ENCODE measurements at places on chromosomes 11 and 22.
A peak's percentile ranks its signal among the peaks of the same experiment; 100 is the strongest.

DNA sequence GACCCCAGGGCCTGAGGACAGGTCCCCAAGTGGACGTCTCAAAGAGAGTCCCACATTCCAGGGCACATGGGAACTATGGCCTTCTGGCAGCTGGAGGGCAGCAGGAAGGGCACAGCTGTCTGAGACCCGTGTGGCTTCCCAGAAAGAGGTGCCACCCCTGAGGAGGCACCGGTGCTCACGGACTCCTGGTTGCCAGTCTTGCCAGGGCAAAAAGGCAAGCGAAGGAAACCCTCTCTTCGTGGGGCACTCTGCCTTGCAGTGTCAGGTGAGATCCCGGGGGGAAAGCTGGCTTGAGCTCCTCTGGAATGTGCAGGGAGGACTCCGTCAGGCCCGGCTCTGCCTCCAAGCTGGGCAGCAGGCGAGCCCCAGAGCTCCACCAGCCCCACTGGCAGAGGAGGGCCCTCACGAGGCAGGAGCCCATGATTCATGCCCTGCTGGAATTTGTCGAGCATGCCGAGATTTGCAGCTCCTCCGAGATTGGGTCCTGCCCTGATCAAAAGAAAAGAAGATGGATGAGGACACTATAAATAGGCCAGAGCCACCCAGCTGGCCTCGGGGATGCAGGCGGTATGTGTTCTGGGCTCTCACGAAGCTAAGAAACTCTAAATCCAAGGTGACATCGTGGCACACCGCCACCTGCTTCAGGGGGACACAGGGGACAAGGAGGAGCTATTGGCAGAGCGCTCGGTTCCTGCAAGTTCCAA lies 9.9 kb upstream of the CELSR1 start:
- peak; percentile 92 for DNase-seq

- DNase-seq, result no peak
Observed at GRCh38 chr11:2804189-2804588, 81.4 kb downstream of the CDKN1C start.

DNA sequence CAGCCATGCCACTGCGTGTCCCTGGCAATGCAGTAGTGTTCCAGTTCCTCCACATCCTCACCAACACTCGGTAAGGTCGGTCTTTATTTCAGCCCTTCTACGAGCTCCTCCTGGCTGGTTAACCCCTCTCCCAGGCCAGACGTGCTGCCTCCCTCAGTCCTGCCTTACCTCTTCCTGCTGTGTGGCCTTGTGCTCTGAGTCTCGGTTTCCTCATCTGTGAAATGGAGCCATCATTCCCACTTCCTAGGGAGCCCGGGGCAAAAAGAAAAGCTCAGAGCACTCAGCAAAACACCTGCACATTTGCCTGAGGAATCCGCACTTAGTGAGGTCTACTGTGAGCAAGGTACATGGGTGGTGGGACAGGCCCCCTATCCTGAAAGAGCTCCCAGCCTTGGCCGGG lies 9.8 kb downstream of the TP53I11 start:
- DNase-seq, result no peak

- no peak for DNase-seq
Observed at GRCh38 chr11:64561984-64562722, 28.9 kb upstream of the SLC22A12 start.

- DNase-seq, result peak; percentile 57
Observed at GRCh38 chr11:63944987-63945386, 6.2 kb downstream of the NAA40 start.

GRCh38 chr11:61961570-61962212 lies 5.7 kb downstream of the FTH1 start:
- peak; percentile 52 for DNase-seq

DNA sequence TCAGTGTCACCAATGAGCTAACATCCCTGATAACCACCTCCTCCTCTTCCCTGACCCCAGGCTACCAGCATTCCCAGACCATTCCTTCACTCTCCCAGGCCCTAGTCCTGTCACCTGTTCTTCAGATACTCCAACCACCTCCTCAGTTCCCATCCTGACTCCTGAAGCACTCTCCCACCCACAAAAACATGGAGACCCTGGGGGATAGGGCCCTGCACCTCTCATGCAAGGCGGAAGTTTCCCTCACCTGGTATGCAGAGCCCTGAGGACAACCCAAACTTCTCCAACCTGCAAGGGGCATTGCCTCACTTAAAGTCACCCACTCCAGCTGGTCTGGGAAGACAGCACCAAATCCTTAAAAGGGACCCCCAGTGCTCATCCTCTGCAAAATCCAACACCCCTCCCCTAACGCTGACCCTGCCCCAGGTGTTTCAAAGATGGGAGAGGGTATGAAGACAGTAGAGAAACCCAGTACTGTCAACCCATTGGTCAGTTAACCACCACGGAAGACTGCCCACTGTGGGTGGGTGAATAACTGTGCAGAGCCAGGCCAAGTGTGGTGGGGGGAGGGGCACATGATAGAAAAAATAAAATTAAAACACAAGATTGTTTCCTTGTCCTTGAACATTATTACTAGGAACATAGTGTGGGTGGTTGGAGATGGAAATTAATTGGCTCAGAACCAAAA lies 1.4 kb downstream of the TNKS1BP1 start:
- DNase-seq, result peak; percentile 39

- DNase-seq, result no peak
Observed at GRCh38 chr11:2903672-2904011, 18.1 kb upstream of the CDKN1C start.

DNA sequence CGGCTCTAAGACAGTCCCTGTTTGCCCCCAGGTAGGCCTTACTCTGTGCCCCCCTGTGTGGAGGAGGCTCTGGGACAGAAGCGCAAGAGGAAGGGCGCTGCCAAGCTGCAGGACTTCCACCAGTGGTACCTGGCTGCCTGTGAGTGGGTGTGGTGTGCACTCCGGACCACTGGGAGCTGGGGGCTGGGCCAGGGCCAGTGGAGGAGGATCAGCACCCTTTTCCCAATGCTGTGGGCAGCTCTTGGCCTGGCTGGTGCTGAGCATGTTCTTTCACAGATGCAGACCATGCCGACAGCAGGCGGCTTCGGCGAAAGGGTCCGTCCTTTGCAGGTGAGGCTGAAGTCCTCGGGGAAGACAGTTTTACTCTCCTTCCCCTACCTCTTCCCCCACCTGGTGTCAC lies 3.7 kb downstream of the SCO2 start:
- no peak for DNase-seq

DNA sequence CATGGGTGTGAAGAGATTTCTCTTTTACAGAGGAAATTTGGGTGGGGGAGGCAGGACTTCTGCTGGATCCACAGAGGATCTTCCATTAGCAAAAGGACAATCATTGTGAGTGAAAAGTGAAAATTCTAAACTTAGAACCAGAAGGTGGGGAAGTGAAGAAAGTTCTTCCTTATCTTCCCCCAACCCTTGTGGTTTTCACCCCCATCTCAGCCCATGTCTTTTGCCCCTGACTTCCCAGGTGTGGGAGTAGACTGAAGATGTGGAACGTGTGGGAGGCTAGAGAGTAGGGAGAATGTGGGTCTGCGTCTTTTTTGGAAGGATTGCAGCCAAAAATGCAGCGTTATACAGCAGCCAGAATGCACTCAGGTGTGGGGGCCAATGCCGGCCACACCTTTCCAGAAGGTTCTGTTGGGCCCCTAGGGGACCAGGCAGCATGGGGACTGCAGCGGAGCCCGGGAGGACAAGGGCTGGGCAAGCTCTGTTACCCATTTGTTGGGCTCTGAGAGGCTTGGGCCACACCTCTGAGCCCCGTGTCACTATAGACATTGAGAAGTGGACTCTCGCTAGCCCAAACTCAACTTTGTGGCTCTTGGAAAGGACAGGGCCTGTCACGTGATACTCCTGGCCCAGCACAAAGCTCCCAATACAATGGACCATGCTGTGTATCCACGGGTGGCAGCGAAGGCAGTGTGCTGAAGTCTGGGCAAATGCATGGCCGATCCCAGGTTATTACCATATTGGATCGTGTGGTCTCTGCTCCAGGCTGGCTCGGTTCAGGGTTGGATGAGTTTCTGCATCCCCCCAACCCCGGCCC lies 32.8 kb upstream of the LINC01488 start:
- no peak for DNase-seq

DNA sequence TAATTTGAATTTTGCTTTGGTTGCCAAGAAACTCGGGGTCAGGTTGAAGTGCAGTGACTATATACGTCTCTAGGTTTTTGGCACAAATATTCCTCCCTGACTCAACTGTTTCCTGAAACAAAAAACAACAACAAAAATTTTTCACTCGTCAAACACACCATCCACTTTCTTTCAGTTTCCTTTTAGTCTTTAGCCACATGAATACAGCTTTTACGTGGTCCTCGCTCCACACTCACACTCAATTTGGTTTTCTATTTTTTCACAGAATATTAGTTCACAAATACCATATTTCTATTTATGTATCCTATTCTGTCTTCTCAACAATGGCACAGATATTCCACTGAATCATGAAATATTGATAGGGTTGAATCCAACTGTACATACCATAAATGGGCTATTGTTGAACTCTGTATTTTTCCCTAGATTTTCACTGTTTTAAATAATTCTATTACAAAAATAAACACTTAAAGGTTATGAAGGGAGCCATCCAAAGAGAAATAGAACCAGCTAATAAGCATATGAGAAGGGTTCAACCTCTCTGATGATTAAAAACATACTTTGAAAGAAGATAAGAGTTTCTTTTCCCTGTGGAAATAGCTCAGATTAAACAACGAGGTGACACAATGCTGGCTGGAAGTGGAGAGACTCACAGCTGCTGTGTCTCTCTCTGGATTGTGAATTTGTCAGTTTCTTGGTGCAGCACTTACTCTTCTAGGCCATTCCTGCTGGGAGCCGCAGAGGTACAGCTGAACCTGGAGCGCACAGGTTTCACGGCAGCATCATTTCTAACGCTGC lies 5.1 kb upstream of the FBLN1 start:
- DNase-seq, result no peak

DNA sequence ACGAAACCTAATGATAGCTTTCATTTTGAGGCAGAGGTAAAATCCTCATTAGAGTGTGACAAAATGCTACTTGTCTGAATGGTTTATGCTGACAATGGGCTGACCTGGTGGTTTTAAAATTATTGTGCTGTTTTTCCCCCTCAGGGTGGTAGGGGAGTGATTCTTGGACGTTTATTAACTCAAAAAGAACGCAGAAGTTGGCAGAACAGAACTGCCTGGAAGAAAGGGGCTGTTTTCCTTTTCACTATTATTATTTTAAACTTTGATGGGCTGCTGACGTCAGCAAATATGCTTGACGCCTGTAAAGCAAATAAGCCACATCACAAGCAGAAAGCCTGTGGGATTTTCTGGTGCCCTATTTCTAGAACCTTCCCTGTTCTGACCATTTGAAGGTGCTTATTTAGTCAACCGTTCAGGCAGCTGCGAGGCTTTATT lies 4.0 kb downstream of the RASSF10 start:
- no peak for DNase-seq

- DNase-seq, result peak; percentile 40
Observed at GRCh38 chr11:119421941-119422808, 797 bp downstream of the THY1 start.

DNA sequence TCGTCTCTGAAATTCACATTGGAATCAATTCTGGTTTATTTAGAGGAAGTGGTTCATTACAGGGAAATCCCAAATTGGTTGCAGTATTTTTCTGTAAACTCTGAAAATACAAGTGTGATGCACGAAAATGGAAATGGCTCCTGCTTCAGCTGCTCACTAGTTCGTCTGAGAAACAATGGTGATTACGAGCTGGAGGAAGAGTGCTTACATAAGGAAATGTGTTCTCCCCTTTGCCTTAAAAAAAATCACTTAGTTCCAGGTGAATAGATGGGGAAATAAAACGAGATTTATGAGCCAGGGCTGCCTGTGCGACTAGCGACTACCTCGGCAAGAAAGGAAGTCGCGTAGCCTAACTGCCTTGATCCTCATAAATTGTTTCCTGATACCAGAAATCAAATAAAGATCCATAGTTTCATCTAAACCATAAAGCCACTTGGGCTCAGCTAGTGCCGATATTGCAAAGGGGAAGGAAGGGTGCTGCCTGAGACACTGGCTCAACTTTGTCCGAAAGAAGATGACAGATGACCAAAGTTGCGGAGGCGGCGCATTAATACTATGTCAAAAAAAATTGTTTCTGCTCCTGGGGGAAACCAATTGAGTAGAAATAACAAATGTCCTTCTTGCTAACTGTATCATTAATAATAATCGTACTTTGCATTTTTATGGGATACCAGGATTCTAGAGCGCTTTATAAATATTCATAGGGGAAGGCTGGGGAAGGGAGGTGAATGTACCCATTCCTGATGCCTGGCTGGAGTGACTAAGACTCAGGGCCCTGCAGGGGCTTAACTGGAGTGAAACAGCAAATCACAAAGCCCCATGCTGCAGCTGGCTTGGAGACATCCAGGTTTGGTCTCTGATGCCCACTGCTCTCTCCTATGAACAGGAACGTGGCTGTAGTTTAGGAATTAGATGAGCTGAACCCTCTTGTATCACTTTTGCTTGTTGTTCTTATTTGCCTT lies 185.7 kb downstream of the BLID start:
- DNase-seq, result peak; percentile 7

DNA sequence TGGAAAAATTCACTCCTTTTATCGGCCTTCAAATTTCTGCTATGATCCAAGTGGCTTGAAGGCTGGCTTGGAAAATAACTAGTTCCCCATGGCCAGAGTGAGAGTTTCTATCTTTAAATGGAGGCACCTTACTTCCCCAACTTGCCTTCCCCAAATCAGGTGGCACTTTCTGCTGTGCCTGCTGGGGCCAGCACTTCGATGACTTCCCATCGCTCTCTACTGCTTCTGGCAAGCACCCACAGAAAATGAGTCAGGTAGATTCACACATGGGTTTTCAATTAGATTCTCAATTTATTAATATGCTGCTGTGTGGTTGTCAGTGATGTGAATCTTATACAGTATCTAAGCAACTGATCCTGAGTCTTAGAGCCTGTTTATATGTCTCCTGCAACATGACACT lies 398.8 kb upstream of the RAG2 start:
- DNase-seq, result no peak

GRCh38 chr22:19629331-19629719 lies 85.0 kb upstream of the SEPTIN5 start:
- DNase-seq, result no peak

DNA sequence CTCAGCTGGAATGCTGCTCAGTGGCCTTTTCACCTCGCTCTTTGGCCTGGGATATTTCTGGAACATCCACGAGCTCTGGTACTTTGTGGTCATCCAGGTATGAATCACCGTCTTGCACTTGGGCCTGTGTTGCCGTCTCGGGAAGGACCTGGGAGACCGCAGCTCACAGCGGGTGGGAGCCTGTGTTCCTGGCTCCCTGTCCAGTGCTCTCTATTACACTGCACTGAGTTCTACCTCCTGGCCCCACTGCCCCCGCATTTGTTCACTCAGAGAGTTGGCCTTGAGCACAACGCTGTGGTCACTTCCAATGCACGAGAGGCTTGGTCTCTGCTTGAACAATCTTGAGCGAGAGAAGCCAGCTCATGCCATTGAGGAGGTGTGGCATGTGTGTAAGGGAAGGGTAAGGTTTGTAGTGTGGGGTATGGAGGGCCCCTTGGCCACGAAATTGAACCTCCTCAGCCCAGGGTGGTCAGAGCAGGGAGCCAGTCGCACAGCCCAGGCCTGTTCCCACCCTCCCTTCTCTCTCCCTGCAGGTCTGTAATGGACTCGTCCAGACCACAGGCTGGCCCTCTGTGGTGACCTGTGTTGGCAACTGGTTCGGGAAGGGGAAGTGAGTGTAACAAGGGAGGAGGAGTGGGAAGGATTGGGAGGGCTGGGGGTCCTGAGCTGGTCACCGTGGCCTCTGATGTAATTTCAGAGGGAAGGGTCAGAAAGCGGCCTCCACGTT lies 16.2 kb downstream of the SLC37A2 start:
- no peak for DNase-seq

GRCh38 chr11:58433638-58434203 lies 5.8 kb upstream of the OR5B2 start:
- DNase-seq, result no peak

GRCh38 chr11:45942381-45942780 lies 19.9 kb downstream of the LARGE2 start:
- DNase-seq, result no peak
